ENCODE measurements at places on chromosomes 7 and 10.

- no peak for DNase-seq
Observed at GRCh38 chr10:99449023-99449422, 18.6 kb upstream of the GOT1 start.

GRCh38 chr7:128431221-128431620, 21.4 kb upstream of the IMPDH1 start:
- no peak for DNase-seq

GRCh38 chr10:83533290-83533689, 606.0 kb upstream of the GHITM start:
- no peak for DNase-seq

GRCh38 chr7:47937065-47937687, 11.1 kb downstream of the PKD1L1 start:
- no peak for DNase-seq

- no peak for DNase-seq
Observed at GRCh38 chr7:136171233-136171632, 194.1 kb upstream of the MTPN start.

GRCh38 chr7:144481833-144482232, 78.3 kb upstream of the NOBOX start:
- DNase-seq: no peak

- DNase-seq: no peak
Observed at GRCh38 chr10:126433351-126433750, 45.1 kb upstream of the ADAM12 start.

GRCh38 chr7:104943502-104944343, 70.3 kb upstream of the KMT2E start:
- no peak for DNase-seq

DNA sequence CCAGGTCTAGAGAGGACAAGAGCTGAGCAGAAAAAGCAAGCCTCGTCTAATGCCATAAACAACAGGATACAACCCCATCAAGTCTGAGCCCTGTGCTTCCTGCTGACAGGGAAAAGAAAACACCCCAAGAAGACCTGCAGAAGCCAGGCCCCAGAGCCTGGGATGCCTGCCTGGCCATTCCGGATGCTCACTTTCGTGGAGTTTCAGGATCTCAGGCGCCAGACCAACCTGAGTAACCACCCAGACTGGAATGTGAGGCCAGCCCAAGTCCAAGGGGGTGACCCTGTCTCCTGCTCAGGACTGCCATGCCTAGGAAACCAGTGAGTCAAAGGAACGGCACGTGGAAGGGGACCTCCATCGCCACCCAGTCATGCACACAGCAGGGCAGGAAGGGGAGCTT, 74.3 kb downstream of the PLXNA4 start:
- DNase-seq: no peak

- no peak for DNase-seq
Observed at GRCh38 chr10:130392031-130392430, 255.8 kb downstream of the GLRX3 start.

DNA sequence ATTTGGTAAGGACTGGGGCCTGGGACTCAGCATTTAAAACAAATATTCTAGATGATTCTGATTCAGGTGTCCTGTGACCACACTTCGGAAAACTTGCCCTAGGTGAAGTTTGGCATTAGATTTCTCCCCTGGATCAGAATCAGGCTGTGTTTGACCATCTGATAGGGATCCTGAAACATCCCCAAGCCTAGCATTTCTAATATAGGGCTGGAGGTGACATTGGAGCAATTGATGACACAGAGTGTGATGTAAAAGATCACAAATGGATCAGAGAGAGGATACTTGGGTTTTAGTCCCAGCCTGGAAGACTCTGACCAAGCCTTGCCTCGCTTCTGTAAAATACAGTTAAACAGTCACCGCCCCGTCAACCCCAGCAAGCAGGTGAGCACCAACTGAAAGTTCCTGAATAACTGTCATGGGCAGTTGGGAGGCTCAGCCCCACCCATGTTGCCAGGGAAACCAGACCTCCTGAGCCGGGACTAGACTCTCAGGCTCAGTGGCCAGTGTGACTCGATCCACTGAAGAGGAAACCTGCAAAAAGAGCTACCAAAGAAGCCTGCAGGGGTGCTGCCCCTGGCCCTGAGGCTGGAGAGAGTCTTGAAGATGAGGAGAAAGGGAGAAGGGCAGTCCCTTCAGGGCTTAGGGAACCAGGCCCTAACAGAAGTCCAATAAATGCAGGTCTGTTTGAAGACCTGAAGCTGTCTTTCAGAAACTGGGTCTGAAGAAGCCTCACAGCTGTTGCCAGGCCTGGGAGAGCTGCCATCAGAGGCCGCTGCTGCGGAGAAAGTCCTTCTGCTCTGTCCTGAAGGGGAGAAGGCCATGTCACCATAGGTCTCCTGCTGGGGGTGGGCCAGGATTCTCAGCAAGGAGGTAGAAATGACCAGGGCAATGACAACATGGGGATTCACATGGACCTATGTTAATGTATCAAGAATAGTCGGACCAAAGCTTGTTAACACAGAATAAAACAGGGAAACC, 126.1 kb upstream of the KCNMA1 start:
- DNase-seq: no peak

GRCh38 chr10:47042199-47042473, 130.9 kb downstream of the PTPN20 start:
- no peak for DNase-seq

DNA sequence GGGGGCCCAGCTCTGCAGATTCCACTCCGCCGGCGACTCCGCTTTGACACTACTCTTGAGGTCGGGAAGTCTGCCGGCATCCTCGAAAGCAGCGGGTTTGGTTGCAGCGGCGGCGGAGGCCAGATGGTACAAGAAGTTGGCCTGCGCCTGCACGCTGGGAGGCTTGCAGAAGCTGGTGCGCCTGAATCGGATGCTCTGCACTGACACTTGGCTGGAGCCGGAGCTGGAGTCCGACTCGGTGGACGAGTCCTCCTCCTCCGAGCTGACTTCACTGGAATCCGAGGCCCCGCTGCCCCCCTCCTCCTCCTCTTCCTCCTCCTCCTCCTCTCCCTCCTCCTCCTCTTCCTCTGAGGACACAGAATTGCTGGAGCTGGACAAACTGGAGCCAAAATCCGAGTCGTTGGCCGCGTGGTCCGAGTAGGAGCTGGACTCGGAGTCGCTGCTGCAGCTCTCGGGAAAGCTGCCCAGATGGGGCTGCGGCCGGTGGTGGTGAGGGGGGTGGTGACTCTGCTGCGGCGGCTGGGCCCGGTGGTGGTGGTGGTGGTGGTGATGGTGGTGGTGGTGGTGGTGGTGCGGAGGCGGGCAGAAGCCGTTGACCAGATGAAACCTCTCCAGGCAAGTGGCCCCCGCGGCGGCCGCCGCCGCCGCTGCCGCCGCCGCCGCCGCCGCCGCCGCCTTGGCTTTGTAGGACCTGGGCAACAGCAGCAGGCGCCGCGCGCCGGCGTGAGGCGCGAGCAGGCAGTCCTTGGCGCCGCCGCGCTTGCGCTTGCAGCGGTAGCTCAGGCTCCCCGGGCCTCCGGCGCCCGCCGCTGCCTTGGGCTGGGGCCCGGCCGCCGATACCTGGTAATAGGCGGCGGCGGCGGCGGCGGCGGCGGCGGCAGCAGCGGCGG, 9.0 kb downstream of the SKIDA1 start:
- no peak for DNase-seq

GRCh38 chr10:97714401-97715258, 1.1 kb downstream of the MARVELD1 start:
- DNase-seq: no peak

GRCh38 chr7:18754766-18755165, 259.2 kb downstream of the HDAC9 start:
- no peak for DNase-seq

DNA sequence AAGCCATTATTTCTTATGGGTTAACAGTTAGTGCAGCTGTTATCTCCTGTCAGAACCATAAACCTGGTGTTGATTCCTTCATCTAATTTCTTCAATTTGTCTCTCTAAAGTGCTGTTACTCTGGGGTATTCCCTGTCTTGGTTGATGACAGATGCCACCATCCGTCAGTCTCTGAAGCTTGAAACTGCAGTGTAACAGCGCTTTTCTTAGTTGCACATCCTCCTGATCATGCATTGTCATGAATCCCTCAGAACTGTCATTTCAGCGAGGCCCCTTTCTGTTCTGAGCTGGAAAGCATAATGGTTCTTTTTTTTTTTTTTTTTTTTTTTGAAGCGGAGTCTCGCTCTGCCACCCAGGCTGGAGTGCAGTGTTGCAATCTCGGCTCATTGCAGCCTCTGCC, 193.9 kb downstream of the SDK1 start:
- no peak for DNase-seq

- no peak for DNase-seq
Observed at GRCh38 chr10:77251297-77252013, 386.2 kb downstream of the KCNMA1 start.

DNA sequence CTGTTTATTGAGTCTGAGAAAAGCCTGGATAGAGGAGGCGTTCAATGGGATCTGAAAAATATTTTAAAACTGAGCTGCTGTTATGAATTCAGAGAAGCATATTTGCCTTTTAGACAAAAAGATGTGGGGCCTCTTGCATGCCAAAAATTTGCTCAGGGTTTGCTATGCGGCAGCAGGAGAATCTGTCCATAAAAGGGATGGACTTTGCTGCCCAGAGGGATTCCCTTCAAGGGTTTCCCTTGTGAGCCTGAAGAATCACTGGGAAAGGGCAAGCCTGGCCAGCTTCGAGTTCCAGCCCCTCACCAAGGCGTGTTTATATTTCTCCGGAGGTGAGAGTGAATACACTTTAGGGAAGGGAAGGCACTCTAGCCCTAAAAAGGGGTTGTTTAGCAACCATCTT, 55.5 kb upstream of the CALD1 start:
- no peak for DNase-seq

- no peak for DNase-seq
Observed at GRCh38 chr7:117083648-117084047, 130.3 kb downstream of the ST7 start.

GRCh38 chr10:97822261-97822687, 27.4 kb upstream of the GOLGA7B start:
- DNase-seq: no peak

DNA sequence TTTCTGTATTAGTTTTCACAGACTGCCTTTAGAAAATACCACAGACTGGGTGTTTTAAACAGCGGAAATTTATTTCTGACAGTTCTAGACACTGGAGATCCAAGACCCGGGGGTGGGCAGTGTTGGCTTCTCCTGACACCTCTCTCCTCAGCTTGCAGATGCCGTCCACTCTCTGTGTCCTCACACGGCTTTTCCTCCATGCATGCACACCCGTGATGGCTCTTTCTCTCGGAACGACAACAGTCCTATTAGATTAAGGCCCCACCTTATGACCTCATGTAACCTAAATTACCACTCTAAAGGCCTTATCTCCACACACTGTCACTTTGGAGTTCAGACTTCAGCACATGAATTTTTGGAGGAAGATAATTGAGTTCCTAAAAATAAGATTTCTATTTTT, 142.9 kb upstream of the VWC2 start:
- no peak for DNase-seq

GRCh38 chr7:28986765-28987110, 28.6 kb upstream of the TRIL start:
- DNase-seq: no peak

GRCh38 chr7:17988858-17989257, 38.8 kb downstream of the PRPS1L1 start:
- no peak for DNase-seq

GRCh38 chr7:105319578-105319977, 69.1 kb downstream of the SRPK2 start:
- no peak for DNase-seq

DNA sequence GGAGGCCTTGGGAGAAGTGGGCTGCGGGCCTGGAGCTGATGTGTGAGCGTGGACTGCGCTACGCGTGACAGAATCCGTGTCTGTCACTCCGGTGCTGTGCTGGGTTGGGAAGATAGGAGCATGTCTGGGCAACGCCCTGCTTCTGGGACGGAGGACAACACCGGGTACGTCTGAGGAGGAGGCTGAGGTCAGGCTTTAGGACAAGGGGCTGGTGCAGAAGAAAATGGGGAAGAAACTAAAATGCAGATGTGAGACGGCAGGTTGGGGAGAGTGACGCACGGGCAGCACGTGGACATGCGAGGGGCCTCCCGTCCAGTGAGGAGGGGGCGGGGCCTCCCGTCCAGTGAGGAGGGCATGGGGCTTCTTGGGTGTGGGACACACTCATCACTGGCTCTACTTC, 207.4 kb downstream of the DNAJB6 start:
- DNase-seq: no peak

GRCh38 chr7:95669513-95669912, 73.2 kb upstream of the PDK4 start:
- no peak for DNase-seq

GRCh38 chr7:1954366-1955004, 278.3 kb downstream of the MAD1L1 start:
- no peak for DNase-seq

DNA sequence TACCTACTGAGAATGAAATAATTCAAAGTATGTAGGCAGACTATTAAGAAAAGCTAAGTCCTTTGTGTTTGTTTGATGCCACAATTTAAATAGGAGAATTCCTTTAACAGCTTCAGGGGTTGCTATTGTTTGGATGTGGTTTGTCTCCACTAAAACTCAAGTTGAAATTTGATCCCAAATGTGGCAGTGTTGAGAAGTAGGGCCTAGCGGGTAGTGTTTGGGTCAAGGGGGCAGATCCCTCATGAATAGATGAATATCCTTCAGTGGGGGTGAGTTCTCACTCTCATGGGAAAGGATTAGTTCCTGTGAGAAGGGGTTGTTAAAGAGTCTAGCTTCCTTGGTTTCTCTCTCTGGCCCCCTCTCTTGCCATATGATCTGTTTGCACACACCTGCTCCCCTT, 97.0 kb downstream of the HGF start:
- no peak for DNase-seq
